ENCODE measurements at places on chromosomes 11 and 22.

- no peak for DNase-seq
Observed at GRCh38 chr11:131877246-131877942, 507.0 kb downstream of the NTM start.

DNA sequence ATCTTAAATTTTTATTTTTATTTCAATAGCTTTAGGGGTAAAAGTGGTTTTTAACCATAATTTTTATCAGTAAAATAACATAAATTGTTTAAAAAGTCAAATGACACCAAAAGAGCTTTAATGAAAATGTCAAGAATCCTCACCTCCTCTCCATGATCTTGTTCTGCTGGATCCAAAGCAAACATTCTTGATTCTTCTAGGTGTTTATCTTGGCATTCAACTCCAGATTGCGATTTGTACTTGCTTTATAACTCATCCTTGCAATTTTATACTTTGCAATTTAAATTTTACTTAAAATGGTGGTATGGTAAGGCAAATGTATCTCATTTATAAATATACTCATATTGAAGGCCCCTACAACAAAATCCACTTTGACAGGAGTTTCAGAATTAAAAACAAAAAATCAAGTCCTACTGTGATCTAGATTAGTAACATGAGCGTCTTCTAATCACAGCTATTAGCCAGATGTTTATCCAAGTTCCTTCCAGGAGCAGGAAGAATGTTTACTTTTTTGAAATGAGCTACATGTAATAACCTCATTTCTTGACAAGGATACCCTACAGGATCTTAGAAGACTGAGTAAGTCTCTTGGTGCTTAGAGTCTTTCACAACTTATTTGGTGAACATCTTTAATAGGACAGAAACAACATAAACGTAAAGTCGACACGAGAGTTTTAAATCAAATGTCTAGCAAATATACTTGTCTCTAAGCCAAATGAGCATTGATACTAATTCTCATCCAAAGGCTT, 72.4 kb upstream of the CARD18 start:
- DNase-seq: no peak

GRCh38 chr22:19693981-19694670, 20.2 kb upstream of the SEPTIN5 start:
- DNase-seq: no peak

DNA sequence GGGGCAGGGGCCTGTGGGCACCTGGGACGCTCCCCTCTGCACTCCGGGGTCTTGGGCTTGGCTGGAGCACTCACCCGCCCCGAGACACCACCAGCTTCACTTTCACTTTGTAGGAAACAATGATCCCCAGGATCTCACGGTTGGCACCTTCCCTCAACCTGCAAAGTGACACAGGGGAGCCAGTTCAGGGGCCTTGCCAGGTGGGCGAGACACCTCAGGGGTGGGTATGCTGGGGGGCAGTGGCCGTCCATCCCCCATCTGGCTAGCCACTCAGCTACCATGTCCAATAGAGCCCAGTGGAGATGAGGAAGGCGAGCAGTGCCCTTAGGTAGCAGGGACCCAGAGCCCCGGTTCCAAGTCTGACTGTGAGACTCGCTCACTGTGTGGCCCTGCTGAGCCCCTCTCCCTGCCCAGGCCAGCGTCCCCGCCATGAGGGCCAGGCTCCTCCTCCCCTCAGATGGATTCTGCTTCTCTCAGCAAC, 32.3 kb downstream of the TPBGL start:
- no peak for DNase-seq

GRCh38 chr11:34002420-34002819, 49.1 kb upstream of the CAPRIN1 start:
- DNase-seq: no peak

DNA sequence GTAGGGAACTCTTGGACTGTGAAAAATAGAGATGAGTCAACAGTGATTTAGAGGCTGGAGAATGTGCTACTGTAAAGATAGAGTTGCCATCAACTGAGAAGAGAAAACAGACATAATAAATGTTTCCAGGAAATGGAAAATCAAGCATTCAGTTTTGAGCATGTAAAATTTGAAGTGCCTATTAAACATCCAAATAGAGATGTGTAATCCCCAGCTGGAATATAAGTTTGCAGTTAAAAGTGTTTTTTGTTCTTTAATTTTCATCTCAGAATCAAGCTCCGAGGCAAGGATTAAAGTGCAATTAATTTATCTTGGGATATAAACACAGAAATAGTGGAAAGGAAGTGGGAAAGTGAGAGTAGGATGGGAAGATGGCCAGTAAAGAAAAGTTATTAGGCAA, 666.0 kb upstream of the RAG2 start:
- DNase-seq: no peak

GRCh38 chr11:76841923-76842452, 18.7 kb upstream of the ACER3 start:
- DNase-seq: no peak

GRCh38 chr11:78216571-78217287, 28.0 kb downstream of the USP35 start:
- DNase-seq: no peak

DNA sequence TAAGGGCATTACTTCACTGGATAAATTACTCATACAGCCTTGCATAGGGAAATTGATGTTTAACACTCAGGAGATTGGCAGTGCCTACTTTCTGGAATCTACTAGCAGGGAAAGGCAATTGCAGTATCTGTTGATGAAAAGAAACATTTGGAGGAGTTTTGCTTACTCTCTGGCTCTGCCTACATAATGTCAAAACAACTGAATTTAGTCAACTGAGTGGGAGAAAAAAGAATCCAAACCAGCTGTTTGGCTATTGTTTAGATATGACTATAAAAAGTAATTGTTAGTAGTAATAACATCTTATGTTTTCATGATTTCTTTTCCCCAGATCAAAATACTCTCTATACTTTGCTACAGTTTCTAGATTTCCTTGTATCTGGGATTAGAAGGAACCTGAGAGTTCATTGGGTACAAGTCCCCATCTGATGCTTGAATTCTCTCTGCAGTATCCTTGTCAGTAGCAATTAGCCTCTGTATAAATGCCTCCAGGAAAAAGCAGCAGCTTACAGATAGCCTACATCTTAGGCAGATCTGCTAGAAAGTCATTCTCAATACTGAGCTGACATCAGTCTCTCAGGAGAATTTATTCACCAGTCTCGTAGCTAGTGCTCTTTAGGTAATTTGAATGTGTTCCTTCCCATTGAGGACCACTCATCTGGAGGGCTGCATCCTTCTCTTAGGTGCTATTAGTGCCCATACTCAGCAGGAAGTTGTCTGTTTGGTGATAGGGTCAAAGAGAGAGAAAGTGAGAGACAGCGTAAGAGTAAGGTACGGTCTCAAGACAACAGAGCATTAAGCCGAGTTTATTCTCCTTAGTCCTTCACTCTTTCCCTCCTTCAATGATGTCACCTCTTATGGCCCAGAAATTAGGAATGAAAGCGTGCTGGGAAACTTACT, 185.9 kb upstream of the CCDC90B start:
- no peak for DNase-seq

DNA sequence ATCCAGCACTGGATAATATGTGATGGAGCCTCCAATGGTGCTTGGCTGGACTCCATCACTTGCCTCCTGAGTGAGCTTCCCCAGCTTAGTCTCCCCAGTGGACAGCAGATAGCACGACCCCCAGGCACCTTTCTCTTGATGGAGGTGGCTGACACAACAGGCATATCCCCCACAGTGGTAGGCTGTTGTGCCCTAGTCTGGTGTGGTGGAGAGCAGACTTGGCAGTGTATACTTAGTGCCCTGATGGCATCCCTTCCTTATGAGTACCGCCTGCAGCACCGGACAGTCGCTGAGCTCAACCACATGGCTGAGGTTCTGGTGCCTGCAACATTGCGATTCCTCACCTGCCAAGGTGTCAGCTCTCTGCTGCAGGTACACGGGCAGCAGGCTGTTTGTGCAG, 50.1 kb downstream of the DNHD1 start:
- DNase-seq: no peak

- DNase-seq: no peak
Observed at GRCh38 chr11:1916132-1916985, 3.1 kb upstream of the TNNT3 start.

- no peak for DNase-seq
Observed at GRCh38 chr11:102292933-102293332, 24.4 kb upstream of the BIRC3 start.

DNA sequence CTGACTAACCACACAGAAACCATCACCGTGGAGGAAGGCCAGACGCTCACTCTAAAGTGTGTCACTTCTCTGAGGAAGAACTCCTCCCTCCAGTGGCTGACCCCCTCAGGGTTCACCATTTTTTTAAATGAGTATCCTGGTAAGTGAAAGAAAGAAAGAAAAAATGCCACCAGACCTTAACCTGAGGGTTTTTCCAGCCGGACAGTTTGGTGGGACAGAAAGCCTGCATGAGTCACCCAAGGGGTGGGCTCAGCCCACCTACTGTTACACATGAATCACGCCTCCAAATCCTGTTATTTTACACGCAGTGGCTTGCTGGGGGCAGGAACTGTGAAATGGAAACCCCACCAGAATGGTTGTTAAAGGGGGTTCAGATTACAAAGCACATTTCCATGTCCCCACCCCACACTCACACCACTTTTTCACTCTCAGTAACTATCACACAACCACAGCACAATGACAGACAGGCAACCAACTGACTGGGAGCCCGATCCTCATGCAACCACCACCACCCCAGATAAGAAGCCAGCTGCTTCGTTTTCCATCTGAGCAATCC, 11.9 kb downstream of the CRTAM start:
- no peak for DNase-seq

DNA sequence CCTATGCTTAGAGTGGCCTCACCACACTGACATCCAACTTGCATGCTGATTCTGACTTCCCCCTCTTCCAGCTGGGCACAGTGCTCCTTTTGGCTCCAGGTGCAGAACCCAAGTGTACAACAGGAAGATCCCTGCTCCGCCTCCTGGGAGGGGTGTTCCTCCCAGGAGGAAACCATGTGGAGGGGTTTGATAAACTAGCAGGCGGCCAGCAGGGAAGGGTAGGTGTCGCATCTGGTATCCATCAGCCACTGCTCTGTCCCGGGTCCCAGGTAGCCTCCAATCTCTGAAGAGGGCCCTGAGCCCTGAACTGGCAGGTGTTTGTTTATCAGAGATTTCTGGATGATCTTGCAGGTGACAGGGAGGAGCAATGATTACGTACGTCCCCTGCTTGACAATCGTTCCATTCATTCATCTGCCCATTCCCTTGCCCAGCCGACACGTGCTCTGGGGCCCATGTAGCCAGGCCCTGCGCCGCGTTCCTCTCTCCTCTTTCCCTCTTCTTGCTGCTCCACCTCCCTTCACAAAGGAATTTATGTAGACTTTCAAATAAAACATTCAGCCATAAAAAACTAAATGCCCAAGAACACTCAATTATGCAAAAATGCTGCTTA, 41.2 kb upstream of the MICAL2 start:
- no peak for DNase-seq

DNA sequence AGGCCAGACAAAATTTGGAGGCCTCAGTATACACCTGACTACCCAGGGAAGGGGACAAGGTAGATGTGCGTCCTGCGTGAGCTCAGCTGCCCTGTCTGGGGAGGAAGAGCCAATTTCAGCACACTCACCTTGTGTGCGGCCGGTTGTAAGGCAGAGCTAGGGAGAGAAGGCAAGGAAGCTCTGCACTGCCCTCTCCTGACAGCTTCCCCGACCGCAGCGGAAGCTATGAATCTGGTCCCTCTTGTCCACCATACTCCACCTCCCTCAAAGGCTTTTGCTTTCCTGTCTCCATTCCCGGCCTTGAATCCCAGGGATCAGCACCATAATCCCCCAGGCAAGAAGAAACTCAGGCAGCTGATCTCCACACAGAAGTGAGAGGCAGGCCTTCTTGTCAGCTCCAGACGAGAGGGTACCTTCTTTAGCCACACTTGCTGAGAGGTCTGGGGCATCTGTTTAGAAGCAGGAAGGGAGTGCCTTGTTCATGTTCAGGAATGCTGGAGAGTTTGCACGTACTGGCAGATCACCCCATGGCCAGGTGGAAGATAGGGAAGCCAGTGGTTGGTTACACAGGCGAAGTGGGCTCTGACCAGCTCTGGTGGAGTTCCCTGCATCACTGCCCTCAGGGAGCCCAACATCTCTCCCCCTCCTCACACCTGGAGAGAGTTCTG, 62.5 kb downstream of the FEZ1 start:
- no peak for DNase-seq

GRCh38 chr11:37506531-37506930, 908.5 kb upstream of the RAG2 start:
- no peak for DNase-seq

- no peak for DNase-seq
Observed at GRCh38 chr11:95138448-95138847, 48.8 kb downstream of the ENDOD1 start.

DNA sequence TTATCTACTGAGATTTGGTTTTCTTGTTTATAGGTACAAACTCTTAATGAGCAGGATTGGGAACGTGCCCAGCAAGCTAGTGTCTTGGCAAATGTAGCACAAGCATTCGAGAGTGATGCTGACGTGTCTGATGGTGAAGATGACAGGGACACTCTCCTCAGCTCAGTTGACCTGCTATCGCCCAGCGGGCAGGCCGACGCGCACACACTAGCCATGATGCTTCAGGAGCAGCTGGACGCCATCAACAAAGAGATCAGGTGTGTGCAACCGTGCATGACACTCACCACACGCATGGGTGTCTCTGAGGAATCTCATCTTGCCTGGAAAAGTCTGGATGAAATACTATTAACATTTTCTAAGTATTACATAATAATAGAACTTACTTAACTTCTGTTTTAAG, 54.7 kb upstream of the CTTN start:
- no peak for DNase-seq

GRCh38 chr22:20624161-20624616, 116.8 kb downstream of the MED15 start:
- no peak for DNase-seq

- no peak for DNase-seq
Observed at GRCh38 chr11:93474123-93474522, 69.1 kb downstream of the SMCO4 start.

- DNase-seq: no peak
Observed at GRCh38 chr11:27916541-27917100, 191.3 kb downstream of the KIF18A start.

DNA sequence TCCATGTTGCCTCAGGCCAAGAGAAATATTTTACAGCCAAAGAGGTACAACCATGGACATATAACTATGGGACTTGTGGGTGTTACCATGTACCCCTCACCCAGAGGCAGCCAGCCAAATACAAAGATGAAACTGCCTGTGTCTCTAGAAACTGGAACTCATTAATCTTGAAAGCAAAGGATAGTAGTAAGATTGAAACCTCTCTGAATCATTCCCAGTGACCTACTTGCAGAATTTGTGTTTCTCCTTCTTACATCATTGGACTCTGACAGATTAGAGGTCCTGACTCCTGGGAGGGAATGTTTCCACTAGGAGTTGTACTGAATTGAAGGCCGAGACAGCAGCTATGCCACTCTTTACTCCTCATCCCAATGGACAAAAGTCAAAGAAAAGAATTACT, 257.4 kb upstream of the UBASH3B start:
- no peak for DNase-seq

Measured in esophagus squamous epithelium (tissue), 5 donors.